Muscle of arm (tissue), 14 donors: ENCODE measurements at places on chromosomes 4 and X.

DNA sequence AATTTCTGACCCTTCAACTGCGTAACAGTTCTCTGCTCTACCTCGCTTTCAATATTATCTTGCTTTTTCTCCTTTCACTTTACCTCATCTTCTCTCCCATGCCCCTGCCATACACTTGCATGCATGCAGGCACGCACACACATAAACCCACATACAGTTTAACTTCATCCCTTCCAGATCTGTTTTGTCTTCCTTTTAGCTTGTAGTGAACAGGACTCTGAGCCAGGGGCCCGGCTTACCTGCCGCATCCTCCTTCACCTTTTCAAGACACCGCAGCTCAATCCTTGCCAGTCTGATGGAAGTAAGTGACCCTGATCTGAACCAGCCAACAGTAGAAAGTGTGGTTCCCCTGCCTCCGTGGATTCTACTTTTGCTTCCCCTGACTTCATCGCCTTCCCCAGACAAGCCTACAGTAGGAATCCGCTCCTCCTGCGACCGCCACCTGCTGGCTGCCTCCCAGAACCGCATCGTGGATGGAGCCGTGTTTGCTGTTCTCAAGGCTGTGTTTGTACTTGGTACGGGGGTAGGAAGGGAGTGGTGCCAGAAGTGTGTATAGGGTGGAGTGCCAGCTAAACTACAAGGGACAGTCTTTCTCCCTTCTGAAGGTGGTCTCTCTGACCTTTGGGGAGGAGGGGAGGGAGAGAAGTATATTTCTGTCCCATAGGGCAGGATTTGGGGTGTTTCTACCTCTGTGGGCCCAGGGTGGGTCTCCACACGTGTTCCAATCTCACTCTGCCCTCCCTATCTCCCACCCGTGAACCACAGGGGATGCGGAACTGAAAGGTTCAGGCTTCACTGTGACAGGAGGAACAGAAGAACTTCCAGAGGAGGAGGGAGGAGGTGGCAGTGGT, 10.7 kb downstream of the MED12 start:
- DNase-seq: peak; percentile 49

DNA sequence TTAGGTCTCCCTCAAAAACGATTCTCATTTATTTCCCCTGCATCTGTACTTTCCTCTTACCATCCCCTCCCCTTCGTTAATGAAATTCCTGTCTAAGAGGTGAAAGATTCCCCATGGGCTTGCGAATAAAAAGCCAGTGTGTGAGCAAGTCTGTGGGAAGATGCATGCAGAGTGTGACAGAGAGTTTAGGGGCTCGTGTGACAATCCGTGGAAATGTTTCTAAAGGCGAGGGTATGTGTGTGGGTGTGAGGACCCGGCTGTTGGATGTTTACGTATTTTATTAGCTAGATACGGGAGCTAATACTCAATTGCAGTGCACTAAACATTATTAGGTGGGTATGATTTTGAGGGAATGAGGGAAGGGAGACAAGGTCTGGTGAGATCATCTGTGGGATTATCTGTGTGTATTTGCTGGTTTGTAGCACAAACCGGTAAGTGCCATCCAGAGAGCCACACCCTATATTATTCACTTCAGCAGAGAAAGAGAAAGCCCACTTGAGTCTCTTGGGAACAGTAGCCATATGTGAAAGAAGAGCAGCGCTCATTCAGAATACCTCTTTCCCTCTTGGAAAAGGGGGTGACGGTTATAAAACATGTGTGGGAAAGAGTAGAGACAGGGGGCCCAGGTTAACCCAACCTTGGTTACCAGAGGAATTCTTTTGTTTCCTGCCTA, 893 bp upstream of the HOPX start:
- no peak for DNase-seq

- DNase-seq: no peak
Observed at GRCh38 chr4:10243856-10244255, 127.3 kb upstream of the WDR1 start.

GRCh38 chr4:16684097-16684496, 214.3 kb downstream of the LDB2 start:
- peak; percentile 52 for DNase-seq

GRCh38 chr4:92629302-92629701, 325.5 kb downstream of the GRID2 start:
- DNase-seq: no peak

GRCh38 chr4:128688033-128688721, 121.3 kb upstream of the JADE1 start:
- DNase-seq: no peak

DNA sequence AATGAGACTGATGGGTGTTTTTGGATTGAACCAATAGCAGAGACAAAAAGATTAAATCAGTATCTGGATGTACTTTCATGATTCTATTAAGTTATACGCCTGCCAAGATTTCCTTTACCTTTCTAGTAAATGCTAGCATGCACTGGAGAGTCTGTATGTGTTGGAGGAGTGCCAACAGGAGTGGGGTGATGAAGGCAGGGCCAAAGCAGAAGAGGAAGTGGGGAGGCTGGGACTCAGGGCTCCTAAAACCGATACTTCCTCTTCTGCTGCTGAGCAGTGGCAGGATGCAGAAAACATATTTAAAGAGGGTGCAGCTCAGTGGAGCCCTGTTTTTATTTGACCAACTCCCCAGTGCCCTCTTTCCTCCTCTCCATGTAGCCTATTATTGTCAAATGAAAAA, 5.6 kb downstream of the CYSLTR1 start:
- DNase-seq: peak; percentile 23

DNA sequence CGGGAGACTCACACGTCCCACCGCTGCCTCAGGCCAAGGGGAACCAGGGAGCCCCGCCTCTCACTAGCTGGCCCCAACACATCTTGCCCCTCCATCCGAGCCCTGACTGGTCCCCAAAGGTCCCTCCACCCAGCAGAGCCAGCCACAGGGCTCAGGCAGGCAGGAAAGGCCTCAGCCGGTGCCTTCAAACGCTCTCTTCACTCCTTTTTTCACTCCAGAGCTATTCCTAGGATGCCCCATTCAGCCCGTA, 1.5 kb upstream of the ARHGAP4 start:
- no peak for DNase-seq

DNA sequence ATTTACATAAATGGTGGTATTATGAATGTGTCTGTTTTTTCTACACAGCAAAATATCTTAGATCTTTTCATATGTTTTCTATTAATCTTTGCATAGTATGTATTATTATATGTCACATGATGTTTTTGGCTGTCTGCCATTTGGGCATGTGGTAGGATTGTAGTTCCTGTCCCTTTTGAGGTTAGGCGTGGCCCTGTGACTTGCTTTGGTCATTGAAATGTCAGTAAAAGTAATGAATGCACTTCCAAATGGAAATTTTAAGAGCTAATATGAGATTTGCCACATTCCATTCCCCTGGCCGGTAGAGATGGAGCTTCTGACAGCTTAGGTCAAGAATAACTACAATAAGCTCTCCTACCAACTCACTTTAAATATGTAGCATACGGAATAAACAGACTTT, 45.1 kb downstream of the JADE3 start:
- peak; percentile 7 for DNase-seq

DNA sequence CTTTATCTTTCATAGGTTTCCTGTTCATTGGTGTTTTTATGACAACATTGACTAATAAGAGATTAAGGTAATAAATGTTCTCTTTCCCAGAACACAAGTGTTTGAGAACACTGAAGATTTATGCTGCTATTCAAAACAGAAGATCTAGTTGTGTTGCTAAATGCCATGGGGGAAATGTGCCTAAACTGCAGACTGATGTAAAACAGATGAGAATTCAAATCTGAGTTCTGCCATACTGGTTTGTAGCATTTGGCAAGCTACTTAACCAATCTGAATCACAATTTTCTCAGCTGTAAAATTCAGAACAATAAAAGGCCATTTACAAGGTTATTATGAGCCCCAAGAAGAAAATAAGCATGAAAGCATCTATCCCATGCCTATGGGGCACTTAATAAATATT, 2.3 kb downstream of the SLC10A6 start:
- no peak for DNase-seq

DNA sequence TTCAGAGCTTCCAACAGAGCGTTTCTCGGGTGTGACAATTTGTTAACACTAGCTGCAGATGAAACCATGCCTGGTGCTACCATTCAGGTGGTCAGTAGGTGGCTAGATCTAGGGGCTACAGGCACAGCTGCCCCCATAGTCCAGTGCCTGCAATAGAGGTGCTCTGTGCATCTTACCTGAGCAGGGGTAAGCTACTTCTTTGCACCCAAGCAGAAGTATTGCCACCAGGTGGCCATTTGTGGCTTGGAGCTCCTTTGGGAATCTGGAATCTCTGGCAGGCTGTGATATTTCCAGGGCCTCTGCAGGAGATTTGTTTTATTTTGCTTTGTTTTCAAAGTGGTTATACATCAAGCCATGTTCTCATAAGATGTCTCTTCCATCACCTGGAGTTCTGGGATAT, 170.7 kb upstream of the PUDP start:
- no peak for DNase-seq

DNA sequence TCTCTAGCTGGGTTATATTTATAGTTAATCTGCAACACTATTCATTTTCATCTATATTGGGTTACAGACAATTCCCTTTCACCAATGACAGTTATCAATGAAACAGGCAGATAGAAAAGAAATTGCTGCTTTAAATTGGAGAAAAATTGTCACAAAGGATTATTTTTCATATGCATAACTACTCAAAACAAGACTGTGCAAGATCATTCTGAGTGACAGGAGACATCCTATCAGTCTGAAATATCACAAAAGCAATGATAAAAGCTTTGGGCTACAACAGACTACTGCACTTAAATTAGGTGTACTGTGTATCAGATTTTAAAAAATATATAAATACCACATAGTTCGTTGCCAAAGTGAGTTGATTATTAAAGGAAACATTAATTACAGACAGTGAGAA, 722.6 kb downstream of the ARAP2 start:
- no peak for DNase-seq

DNA sequence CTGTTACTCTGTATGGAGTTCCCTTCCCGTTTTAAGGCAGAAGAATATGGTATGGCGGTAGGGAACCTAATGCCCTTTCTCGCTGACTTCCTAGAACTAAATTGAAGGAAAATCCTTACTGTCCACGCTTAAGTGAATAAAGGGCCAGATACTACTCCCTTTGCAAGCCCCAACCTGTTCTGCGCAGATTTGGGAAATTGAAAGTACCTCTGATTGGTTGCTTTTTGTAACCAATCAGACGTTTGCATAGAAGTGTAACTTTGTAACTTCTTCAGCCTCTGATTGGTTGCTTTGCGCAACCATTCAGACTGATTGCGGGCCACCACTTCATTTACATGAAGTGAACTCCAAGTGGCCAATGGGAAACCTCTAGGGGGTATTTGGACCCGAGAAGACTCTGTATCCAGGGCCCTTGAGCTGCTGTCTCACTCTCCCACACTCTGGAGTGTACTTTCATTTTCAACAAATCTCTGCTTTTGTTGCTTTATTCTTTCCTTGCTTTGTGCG, 1.2 kb upstream of the TMEM33 start:
- no peak for DNase-seq

DNA sequence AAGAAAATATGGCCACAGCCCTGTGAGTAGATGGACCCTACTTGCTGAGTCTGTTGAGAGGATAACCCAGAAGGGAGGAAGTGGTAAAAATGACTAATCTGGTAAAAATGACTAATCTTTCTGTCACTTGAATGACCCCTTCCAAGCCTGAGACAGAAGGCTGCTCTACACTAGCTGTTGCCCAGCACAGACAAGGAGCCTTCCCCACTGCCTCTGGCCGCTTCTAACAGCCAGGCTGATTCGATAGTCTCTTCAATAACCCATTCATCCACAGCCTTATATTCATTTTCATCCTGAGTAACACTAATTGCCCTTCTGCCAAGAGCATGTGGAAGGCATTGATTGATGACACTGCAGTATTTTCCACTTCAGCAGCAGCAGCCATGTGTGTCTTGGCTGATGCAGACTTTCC, 18.4 kb downstream of the MAGEB17 start:
- no peak for DNase-seq

DNA sequence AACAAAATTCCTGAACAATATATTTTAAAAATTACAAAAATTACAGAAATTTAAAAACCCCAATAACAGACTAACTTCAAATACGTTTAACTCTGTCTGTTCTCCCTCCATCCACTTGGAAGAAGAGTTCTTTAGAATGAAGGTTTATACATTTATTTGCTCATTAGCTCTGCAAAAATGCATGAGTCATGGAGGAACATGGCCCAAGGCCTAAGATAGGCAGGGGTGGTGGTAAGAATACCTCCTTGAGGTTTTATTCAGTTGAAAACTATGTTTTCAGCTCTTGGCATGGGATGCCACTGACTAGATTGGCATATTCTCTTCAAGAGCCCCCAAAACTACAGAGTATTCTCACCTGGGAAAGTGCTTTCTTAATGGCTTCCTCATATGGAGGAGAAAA, 8.8 kb upstream of the LRRC66 start:
- DNase-seq: no peak

- DNase-seq: peak; percentile 23
Observed at GRCh38 chrX:31036895-31037294, 34.9 kb downstream of the FTHL17 start.

DNA sequence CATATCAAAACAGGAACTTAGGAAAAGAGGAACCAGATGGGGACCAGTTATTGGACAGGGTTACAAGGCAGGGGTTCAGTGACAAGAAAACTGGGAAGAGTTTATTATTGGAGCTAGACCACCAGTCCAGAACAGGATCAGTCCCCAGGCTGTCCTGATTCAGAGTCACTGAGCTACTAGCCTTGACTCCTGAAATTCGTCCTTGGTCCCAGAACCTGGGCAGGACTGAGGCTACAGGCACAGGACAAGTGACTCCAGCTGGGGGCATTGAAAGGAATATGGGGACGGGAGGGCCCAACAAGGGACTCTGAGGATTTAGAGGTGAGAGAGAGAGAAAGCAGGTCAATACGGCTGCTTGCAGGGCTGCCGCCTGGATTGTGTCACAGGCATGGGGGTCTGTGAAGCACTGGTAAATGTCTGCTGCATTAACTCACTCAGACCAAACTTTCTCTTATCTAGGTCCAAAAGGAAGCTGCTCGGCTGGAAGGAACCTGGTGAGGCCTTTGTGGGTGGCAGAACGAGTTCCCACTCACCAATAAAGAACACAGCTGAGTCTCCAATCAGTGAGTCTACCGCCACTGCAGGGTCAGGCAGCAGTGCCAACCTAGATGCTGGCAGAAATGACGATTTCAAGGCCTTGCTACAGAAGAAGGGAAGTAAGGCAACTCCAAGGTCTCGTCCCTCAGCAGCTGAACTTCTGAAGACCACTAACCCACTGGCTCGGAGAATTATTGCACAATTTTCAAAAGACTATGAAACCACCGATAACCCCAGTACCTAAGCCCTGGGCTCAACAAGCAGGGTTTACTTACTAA, 11.3 kb upstream of the RTL5 start:
- no peak for DNase-seq

DNA sequence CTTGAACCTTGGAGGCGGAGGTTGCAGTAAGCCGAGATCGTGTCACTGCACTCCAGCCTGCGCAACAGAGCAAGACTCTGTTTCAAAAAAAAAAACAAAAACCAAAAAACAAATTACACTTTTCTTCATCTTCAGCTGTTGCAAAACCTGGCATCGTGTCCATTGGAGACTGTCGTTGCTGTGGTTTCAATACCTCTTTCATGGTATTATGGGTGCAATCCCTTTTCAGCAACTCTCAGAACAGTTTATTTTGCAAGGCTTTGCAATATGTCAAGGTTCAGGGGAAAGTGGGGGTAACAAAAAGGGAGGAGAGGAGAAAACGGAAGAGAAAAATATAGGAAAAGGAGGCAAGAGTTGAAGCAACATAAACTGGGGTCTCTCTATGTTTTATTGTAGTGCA, 40.8 kb downstream of the ARSD start:
- DNase-seq: no peak
